NCI-H460 (cell line): ENCODE measurements at places on chromosomes 12 and 14. TPM values are rescaled to one million over a fixed set of nuclear protein-coding genes. Genes with fewer than 3 reads are reported as not detected.

- no peak for DNase-seq
These were observed 4.7 kb upstream of the TMEM229B start for GRCh38 chr14:67493092-67493717.

GRCh38 chr14:79465651-79466050 is 745.7 kb downstream of the DIO2 start:
- DNase-seq, result no peak

DNA sequence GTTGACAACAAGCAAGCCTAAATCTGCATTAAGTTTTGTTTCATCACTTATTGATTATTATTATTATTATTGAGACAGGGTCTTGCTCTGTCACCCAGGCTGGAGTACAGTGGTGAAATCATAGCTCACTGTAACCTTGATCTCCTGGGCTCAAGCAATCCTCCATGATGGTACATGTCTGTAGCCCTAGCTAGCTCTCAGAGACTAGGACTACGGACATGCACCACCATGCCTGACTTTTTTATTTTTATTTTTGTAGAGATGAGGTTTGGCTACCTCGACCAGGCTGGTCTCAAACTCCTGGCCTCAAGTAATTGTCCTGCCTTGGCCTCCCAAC is 35.7 kb upstream of the STK38L start:
- DNase-seq, result no peak

DNA sequence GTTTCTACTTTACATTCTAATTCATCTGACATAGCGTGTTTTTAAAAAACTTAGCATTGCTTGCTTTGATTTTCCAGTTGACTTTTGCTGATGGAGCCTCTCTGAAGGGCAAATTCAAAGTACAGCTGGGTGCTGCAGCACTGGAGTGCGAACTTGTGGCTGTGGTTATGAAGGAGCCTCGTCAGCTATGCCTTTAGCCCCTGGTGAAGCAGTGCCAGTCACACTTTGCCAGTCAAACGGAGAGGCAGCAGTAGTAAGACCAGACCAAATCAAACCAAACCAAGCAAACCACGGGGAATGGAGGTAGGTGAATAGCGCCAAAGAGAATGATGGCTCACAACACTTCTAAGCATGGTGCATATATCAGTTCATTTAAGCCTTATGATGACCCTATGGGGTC is 15.1 kb upstream of the SLC38A2 start:
- DNase-seq, result no peak

Gene ARHGAP5
- 63.7 and 68.6 TPM in 2 replicates for total RNA-seq
